ENCODE measurements at places on chromosomes 7 and 10.

DNA sequence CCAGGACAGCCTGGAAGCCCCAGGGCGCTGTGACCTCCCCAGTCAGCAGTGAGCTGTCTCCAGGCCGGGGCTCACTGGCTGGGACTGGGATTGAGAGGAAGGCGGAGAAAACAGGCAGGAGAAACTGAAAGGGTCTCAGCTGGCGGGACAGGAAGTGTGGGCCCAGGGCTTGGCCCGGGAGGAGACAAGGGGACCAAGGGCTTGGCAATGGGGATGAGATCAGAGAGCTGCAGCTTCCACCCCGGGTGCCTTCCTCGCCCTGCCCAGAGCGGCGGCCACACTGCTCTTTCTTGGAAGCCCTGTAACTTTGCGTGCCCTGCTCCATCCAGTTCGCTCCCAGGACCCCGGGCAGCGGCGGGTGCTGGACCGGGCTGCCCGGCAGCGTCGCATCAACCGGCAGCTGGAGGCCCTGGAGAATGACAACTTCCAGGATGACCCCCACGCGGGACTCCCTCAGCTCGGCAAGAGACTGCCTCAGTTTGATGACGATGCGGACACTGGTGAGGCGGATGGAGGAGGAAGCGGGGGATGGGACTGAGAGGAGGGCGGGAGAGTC lies 4.4 kb downstream of the ZNHIT1 start:
- no peak for DNase-seq

DNA sequence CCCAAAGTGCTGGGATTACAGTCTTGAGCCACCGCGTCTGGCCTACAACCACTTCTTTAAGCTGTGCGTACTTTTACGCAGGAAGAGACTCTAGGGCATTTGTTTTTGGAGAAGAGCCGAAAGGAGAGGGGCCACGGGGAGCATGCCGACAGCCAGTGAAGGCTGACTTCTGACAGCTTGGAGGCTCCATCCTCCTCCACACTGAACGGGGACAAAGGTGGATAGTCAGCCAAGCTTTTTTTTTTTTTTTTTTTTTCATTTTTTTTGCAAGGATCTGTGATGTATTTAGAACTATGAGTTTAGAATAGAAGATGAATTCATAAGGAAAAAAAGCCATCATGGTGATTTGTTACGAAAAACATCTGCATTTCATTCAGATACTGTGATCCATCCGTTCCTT lies 221.7 kb downstream of the ARHGAP21 start:
- no peak for DNase-seq

DNA sequence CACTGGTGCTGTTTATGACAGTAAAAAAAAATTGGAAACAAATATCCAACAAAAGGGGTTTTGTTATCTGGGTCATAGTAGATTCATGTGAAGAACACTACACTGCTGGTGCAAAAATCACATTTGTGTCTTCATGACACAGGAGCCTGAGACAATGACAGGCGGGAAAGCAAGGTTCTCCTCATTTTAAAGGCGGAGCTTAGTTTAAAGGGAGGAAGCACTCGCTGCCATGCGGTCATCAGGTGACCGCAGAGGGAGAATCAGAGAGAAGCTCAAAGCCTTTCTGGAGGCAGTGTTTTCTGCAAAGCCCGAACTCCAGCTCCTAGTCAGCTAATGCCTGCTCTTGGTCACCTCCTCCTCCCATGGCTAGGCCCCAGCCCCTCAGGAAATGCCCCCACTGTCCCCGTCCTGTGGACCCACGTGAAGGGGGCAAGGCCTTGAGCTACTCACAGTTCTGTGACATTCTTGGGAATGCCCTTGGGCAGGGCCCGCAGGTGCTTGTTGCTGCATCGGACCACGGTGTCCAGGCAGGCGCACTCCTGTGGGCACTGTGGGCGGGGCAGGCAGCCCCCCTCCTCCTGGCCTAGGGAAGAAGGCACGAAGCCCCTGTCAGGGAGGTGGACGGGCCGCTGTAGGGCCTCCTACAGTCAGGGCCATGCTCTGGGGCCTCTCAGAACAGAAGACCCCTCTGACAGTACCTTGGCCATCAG lies 146.1 kb downstream of the SLIT1 start:
- no peak for DNase-seq

DNA sequence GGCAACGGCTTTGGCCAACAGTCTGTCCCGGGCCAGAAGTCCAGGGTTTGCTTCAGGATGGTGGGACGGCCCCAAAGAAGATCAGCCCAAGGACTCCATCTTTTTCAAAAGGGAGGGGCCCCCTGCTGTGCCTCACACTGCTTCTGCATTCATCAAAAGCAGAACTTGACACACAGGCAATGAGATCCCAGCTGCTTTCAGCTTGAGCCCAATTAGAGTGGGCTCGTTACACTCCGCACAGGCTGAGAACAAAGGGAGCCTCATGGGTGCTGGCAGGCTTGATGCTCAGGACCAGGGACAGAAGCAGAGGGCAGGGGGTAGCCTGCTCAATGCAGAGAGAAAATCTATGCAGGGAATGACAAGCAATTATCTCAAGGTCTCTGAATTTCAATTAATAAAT lies 45.5 kb downstream of the VOPP1 start:
- DNase-seq = no peak

DNA sequence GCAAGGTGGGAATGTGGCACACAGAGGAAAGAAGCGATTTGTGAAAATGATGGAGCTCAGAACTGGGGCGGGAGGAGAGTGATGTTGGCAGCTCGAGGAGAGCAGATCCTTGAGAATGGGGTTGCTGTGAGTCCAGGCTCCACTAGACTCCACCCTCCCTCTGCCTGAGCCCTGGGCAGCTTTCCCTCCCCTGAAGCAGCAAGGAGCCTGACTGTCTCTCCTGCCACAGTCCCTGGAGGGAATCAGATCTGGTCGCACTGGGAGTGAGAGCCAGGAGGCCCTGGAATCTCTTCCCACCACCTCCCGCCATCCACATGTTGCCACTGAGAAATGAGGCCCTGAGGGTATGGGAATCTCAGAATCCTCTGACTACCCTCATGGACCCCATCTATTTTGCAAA lies 362.7 kb downstream of the PLXNA4 start:
- no peak for DNase-seq

DNA sequence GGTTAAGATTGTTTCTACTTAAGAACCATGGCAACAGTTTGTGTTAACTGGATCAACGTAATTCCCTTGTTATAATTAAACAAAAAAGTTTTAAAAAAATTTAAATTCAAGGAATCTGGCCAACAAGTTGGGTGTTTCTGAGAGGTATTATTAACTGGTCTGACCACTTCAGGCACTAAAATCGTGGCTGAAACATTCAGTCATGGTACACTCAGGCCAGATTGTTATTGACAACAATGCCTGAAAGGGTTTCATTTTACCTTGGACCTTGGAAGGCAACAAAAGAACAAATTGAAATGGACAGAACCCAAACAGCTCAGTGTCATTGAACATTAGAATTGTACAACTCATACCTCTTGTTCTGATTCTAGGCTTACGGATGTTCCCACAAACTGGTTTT lies 103.3 kb upstream of the ARMC3 start:
- DNase-seq = no peak

DNA sequence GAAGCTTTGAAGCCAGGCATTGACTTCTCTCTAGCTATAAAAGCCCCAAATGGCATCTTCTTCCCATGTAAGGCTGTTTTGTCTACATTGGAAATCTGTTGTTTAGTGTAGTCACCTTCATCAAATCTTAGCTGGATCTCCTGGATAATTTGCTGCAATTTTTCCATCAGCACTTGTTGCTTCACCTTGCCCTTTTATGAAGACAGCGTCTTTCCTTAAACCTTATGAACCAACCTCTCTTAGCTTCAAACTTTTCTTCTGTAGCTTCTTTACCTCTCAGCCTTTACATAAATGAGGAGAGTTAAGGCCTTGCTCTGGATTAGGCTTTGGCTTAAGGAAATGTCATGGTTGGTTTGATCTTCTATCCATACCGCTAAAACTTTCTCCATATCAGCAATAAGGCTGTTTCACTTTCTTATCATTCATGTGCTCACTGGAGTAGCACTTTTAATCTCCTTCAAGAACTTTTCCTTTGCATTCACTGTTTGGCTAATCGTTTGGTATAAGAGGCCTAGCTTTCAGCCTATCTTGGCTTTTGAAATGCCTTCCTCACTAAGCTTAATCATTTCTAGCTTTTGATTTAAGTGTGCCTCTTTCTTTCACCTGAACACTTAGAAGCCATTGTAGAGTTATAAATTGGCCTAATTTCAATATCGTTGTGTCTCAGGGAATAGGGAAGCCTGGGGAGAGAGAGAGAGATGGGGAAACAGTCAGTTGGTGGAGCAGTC lies 803.2 kb downstream of the LRMDA start:
- no peak for DNase-seq
